ENCODE measurements at places on chromosomes 1 and 21.

- DNase-seq, result no peak
Observed at GRCh38 chr1:248905662-248906008, 400 bp upstream of the PGBD2 start.

DNA sequence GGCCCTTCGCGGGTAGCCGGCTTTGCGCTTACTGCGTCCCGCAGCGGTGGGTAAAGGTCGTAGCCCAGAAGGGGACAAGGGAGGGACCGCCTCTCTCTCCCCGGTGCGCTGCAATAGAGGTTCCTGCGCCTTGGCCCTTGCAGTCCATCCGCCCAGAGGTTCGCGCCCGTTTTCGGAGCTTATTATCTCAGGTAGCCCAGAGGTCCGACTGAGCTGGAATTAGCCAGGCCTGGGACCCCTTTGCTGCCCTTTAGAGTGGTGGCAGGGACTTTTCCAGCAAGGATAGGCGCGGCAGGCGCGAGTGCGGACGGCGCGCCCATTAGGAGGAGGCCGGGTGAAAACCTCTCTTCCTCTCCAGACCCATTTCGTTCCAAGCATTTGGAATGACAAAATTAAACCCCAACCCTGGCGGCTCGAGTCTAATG lies 5.0 kb downstream of the LHX4 start:
- no peak for DNase-seq

GRCh38 chr1:68196676-68197075 lies 35.6 kb downstream of the WLS start:
- no peak for DNase-seq

DNA sequence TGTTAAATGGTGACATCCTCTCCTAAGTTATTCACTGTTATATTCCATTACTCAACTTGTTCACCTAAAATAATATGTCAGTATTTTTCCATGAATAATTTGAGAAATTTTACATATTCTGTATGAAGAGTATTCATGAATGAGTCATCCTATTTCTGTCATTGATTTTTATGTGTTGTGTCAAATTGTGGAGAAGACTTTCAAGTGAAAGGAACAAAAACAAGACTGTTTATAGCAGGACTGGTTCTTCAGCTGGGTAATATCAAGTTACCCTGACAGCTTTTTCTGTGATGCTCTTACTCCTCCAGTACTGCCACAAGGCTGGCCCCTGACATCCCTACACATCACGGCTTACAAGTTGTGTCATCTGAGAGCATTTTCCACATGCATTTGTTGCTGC lies 847.7 kb downstream of the NCAM2 start:
- DNase-seq, result no peak

GRCh38 chr1:153841463-153841994 lies 66.3 kb downstream of the SLC27A3 start:
- DNase-seq, result no peak

DNA sequence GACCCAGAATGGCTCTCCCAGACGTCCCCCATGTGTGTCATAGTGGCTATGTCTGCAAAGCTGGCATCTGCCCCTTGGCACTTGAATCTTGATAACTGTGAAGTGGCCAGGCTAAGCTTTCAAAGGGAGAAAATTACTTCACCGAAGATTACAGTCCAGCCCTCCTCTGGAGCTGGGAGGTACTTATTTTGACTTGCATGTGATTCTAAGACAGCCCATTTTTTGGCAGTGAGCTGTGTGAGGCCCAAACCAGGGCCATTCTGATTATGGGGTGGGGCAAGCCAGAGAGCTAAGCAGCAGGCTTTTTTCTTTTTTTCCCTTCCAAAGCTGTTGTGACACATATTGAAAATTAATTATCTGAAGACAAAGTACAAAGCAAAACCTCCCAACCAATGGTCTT lies 42.1 kb upstream of the C8B start:
- DNase-seq, result no peak

GRCh38 chr21:35529171-35529863 lies 480.2 kb upstream of the RUNX1 start:
- no peak for DNase-seq
